Breast epithelium (tissue), 4 donors: ENCODE measurements at places on chromosomes 7 and 10. TPM values are rescaled to one million over a fixed set of nuclear protein-coding genes. Genes with fewer than 3 reads are reported as not detected.

GRCh38 chr7:146494952-146495596 lies 378.5 kb downstream of the CNTNAP2 start:
- no peak for DNase-seq
- no peaks in the 10 kb centered on the region for H3K36me3 ChIP-seq
- H3K4me3 ChIP-seq = no peak overlapping the region

Gene GPR15LG
- 1.3 TPM for total RNA-seq

DNA sequence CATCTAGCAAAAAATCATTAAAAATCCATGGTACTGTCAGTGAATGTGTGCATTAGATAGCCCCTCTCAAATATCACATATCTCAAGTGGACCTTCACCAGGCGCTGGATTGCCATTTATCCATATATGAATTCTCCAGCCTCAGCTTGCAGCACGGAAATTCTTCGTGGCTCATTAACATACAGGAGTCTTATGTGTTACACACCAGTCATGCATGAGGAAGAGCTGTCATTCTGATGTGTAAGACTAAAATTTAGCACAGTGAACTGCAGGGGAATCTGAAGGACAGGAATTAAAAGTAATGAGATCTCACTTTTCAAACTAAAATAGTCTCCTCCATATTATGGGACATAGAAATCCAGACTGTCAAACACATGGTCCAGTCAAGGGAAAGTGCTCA lies 542.4 kb upstream of the DPP6 start:
- H3K4me3 ChIP-seq = no peak overlapping the region
- no peak overlapping the region for H3K27ac ChIP-seq
- H3K4me1 ChIP-seq = no peaks in the 10 kb centered on the region
- H3K36me3 ChIP-seq = no peaks in the 10 kb centered on the region

DNA sequence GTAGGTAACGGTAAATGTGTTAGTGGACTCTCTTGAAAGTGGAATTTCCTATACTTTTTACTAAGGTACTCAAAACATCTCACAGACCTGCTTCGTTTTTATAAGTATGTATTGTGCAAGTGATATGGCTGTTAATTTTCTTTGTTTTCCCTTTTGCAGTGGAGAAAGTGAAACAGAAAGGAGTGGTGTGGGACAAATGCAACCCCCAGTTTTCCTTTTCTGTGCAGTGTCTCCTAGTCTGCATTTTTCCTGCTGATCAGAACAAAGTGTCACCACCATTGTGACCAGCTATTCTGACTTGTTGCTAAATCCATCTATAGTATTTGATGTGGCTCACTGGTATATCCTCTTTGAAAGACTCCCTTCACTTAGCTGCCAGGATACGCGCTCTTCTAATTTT lies 410.0 kb downstream of the EXOC4 start:
- no peak overlapping the region for H3K27ac ChIP-seq
- no peaks in the 10 kb centered on the region for H3K27me3 ChIP-seq
- no peak overlapping the region for H3K4me3 ChIP-seq
- H3K36me3 ChIP-seq = no peaks in the 10 kb centered on the region

Gene CCDC136
- 6.4 TPM for total RNA-seq
